NCI-H2029 treated with DMSO at 0.1 percent for 48 hours (cell line): ENCODE measurements at places on chromosomes 6 and 20.

- no peak for DNase-seq
Measured at GRCh38 chr20:32672394-32672981, 1.3 kb downstream of the C20orf203 start.

DNA sequence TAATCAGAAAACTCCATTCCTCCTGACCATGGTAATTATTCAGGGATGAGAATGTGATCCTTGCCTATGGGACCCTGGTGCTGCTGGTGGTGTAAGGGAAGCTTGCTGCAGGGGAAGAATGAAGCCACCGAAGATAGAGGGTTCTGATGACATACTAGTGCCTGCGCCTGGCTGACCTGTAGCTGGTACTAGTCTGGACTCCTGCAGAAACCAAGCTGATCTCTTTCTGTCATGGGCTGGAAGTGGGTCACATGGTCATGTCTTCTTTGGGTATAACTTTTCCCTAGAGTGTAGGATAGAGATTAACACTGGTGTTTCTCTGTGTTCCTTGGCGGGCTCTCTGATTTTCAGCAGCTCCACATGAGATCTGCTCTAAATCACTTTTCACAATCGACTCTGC lies 8.6 kb upstream of the SLC4A11 start:
- no peak for DNase-seq

- DNase-seq: no peak
Measured at GRCh38 chr6:14549871-14550270, 432.3 kb downstream of the CD83 start.

DNA sequence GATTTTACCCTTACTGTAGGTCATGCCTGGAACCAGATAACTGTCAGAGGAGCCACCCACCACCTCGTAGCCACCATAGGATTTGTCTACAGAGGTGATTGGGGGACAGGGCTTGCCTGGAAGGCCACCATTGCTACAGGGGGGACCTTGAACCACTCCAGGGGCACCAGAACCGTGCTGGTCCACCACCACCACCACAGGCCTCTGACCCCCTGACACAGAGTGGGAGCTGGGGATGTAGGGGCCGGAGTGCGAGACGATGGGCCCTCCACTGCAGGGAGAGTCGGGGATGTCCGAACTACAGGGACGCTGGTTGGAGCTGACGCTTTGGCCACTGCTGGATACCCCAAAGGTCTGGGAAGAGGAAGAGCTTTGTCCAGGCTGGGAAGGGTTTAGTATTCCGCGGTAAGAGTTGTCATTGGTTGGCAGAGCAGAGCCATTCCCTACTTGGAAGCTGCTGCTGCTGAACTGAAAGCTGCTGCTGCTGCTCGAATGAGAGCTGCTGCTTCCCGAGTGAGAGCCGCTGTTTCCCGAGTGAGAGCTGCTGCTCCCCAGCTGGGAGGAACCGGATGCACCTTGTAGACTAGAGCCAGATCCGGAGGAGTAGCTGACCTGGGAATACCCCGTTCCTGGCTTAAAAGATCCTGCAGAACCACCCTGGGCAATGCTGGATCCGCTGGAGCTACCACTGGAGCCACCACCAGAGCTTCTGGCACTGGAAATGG lies 2.2 kb downstream of the PSORS1C1 start:
- DNase-seq: no peak

DNA sequence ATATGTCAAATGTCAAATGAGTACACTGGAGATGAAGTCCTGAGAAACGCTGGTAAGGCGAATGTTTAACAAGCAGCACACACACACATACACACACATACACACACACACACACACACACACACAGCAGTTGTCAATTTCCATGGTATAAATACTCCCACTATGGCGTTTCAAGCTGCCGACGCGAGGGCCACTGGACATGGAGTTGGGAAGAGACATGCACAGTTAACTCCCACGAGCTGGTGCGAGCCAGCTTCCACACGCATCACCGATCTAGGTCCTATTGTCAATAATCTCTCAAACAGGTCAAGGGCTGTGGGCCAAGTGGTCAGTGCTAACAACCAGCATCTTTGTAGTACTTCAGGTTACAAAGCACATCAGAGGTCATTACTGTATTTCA lies 58.9 kb downstream of the TRERF1 start:
- no peak for DNase-seq

- DNase-seq: no peak
Measured at GRCh38 chr20:56588996-56589395, 40.1 kb upstream of the TFAP2C start.

GRCh38 chr20:33423141-33423834 lies 20.3 kb downstream of the SNTA1 start:
- no peak for DNase-seq

DNA sequence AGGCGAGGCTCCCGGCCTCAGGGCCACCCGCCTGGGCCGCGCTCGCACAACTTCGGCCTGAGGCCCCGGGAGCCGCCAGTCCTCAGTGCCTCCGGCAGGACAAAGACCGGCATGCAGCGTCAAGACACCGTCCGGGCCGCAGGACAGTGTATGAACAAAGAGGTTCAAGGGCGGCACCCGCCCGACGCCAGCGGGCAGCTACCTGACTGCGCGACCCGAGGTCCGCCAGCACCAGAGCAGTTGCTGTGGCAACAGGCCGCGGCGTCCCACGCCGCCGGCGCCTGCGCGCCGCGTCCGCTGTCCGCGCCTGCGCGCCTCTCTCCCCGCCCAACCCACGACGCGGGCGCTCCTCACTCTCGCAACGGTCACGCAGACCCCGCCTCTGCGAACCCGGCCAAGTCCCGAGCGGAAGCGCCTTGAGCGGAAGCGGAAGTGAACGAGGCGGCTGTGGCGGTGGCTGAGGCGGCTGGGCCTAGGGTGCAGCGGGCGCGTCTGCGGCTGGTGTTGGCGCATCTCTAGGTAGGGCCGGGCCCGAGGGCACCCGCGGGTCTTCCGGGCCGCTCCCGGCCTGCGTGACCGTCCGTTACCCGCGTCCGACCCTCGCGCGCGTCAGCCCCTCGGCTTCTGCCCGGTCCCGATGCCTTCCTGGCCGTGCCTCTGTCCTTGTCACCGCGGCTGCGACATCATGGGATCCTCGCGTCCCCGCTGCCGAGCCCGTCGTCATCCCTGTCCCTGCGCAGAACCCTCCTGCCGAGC lies at the start of gene FAM120B:
Gene FAM120B, plus strand, starts transcription at position 435 of the 756 bp plus-strand sequence. CDS start 10,633 bp downstream, outside the sequence.
- DNase-seq: peak; percentile 81

GRCh38 chr20:33769043-33769442 lies 37.2 kb downstream of the ZNF341 start:
- no peak for DNase-seq
